ENCODE measurements at places on chromosomes 5 and 9.

- no peak for DNase-seq
Observed at GRCh38 chr9:121714075-121714705, 62.8 kb downstream of the DAB2IP start.

GRCh38 chr9:92563116-92564100 is 27.6 kb upstream of the ECM2 start:
- DNase-seq = no peak

DNA sequence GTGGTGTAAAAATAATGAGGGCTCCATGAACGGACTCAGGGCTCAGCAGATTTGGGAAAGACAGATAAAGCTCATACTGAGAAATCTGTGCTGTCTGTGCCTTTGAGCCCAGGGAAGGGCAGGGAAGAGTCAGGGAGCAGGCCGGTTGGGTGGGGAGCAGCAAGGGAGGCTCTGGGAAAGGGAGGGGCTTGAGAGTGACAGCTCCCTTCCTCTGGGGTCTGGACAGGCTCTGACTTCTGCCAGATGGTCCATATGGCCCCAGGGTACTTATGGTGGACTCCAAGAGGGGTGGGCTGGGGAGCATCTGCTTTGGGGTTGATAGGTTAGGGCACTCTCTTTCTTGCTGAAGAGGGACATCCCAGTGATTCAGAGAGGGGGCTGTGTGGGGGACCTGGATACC is 2.1 kb downstream of the NPR2 start:
- DNase-seq = no peak

- DNase-seq = peak; percentile 48
Observed at GRCh38 chr9:95508968-95509850, 7.6 kb downstream of the PTCH1 start.

DNA sequence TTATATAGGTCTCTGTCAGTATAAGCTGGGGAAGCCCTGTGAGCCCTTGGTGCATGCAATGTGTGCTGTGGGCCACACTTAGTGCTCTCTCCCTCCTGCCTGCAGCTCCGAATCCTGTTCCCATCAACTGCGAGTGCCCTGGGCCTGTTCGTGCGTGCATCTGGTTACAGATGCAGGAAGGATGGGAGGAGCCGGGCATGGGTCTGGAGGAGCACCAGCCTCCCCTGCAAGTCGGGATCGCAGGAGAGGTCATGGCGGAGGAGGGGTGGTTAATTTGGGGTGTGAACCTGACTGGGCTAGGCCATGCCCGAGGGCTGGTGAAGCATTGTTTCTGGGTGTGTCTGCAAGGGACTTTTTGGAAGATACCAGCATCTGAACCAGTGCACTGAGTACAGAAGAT is 274.6 kb upstream of the IRX4 start:
- DNase-seq = no peak

GRCh38 chr9:121841771-121842611 is 190.6 kb downstream of the DAB2IP start:
- no peak for DNase-seq

GRCh38 chr9:1960342-1961042 is 54.7 kb upstream of the SMARCA2 start:
- DNase-seq = no peak

DNA sequence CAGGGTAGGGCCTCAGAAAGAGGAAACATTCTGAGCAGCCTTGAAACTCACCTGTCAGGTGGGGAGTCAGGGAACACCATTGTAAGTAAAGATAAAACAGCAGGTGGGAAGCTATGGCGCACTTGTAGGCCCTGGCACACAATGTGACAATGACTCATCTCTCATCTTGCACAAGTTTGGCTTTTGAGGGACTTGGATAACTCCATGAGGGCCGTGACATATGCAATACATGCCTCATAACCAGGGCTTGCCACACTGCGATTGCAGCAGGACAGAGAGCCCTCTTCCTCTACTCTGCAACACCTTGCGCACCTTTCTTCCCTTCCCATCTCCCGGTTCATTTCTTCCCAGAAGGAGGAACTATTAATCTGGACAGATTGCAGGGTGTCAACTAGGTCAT is 144.9 kb downstream of the CEP120 start:
- DNase-seq = no peak

- DNase-seq = no peak
Observed at GRCh38 chr5:43386960-43387362, 25.2 kb downstream of the CCL28 start.

DNA sequence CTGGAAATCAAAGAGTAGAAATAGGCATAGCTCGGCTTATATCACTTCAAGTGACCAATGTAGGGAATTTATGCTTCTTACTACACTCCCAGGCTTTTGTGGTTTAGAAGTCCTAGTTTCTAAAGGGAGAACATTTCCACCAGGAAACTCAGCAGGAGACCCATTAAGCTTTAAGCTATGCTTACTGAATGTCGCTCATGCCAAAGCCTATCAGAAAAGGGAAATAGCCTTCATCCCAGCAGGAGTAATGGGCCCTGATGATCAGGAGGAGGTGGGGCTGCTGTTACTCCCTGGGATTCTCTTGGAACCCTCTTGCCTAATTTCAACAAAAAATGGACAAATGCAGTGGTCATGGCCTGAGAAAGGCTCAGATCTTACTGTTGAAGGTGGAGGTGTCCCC is 54.5 kb upstream of the SEMA6A start:
- no peak for DNase-seq

DNA sequence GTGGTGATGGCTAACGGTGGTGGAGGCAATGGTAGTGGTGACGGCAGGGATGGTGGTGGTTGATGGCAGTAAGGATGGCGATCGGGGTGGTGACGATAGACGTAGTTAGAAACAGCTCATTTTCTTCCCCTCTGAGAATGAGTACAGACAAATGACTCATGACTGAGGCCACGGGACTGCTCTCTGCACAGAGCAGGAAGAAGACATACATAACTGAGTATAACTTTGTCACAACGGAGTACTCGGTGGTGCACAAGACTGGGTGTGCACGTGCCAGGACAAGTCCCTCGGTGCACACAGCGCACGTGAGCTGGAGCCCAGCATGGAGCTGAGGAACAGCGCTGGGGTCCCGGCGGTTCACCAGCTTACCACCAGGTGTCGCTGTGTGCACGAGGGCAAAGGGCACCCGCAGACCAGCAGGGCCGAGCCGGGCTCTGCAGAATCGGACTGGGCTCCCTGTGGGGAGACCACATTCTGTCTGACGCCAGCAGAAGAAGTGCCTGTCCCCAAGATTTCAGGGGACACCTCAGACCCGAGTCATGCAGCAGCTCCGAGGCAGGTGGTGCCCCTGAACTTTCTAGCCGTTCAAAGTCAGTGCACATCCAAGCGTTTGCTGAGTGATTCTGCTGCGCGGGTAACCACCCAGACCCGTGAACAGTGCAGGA is 188.6 kb downstream of the FSTL4 start:
- DNase-seq = peak; percentile 29

DNA sequence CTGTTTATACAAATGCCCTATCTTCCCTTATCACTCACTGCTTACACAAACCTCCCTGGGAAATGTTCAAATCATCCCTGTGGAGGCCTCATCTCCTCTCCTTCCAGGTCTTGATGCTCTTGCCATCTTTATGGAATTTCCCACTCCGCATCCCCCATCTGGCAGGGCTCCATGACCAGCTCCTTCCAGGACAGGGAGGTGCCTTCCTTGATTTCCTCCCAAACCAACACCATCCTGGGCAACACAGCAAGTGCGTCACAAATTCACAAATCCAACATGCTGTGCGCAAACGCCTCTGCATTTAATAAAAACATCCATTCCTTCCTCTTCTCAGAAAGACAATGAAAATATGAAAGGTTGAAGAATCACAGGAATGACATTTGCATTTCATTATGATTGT is 51.7 kb downstream of the EPB41L4A start:
- DNase-seq = no peak

GRCh38 chr9:107630156-107630555 is 140.6 kb upstream of the KLF4 start:
- no peak for DNase-seq

DNA sequence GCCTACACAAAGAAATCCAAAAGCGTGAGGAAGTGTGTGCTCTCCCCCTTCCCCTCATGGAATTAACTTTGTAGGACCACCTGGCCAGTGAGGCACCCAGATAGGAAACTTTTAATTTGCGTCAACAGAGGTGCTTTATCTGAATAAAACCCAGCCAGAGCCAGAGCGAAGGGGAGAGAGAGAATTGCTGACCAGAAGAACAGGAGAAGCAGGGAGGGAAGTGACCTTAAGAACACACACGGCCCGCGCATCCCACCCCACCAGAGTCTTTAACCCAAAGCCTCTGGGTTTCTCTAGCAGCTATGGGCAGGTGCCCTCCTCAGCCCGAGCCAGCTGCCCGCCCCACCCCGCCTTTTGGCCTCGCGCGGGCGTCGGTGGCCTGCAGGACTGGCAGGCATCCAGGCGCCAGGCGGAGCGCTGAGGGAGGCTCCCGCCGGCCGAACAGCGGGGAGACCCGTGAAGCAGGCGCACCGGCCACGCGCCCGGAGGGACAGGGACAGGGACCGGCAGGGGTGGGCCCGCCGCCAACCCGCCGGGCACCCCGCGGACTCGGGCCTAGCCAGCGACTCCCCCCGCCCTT is 580 bp downstream of the ERAP1 start:
- DNase-seq = no peak

- no peak for DNase-seq
Observed at GRCh38 chr9:93660352-93661046, 84.1 kb downstream of the PHF2 start.

DNA sequence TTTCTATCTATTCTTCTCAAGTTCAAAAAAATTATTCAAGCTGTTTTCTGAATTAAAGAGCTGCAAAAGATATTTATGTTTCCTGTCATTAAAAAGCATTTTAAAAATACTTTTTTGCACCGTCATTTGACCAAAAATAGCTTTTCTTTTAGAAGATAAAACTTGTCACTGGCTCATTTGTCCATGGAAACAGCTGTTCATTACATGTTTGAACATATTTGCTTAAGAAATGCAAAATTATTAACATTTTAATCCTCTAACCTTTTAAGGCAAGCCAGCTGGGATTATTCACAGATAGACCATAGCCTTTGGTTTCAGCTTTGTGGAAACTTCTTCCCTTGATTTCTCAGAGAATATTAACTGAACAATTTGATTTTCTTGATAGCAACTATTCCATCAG is 393.9 kb downstream of the TUSC1 start:
- no peak for DNase-seq

GRCh38 chr9:126934441-126934840 is 19.9 kb downstream of the RALGPS1 start:
- no peak for DNase-seq

- DNase-seq = no peak
Observed at GRCh38 chr5:141373673-141374317, at the start of gene PCDHGA6. TSS of gene PCDHGA6 (plus strand) at chr5:141373891. CDS start at chr5:141374084, 193 bp downstream.

GRCh38 chr9:99628849-99629620 is 192.7 kb upstream of the NR4A3 start:
- no peak for DNase-seq

DNA sequence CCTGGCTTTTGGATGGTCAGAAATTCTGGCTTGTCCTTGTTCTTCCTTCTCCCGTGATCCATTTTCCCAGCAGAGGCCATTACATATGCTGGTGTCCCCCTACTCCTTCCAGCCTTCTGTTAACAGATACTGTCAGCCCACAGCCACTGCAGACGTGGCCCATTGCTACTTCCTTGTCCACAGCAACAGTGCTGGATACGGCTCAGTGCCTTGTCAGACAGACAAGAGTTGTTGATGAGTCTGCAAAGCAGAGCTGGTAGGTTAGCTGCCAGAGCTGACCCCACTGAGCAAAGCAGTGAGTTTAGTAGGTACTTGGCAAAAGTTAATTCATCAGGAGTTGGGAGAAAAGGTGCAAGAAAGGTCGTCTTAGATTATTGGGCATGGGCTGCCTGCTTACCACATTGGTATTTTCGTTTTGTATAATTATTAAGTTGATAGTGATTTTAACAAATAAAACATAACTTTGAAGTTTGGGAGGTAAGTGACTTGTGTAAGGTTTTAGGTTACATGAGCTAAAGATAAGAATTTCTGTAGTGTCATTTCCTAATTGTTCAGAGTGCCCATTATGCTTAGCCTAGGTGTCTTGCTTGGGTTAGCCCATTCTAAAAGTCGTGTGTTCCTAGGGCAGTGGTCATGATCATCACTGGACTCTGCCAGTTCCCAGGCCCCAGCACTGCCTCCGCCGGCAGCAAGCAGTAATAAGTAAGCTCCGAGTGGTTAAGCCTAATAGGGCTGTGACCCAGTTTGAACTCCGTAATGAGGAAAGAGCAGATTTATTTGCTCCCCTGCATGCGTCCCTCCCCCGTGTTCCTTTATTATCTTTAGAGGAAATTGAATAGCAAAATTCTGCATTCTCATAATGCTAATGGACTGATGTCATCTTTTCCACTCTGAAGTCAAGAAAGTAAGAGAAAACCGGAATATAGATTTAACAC is 292.0 kb downstream of the FANCC start:
- DNase-seq = no peak

GRCh38 chr9:92308893-92309292 is 15.4 kb upstream of the IARS1 start:
- DNase-seq = no peak

DNA sequence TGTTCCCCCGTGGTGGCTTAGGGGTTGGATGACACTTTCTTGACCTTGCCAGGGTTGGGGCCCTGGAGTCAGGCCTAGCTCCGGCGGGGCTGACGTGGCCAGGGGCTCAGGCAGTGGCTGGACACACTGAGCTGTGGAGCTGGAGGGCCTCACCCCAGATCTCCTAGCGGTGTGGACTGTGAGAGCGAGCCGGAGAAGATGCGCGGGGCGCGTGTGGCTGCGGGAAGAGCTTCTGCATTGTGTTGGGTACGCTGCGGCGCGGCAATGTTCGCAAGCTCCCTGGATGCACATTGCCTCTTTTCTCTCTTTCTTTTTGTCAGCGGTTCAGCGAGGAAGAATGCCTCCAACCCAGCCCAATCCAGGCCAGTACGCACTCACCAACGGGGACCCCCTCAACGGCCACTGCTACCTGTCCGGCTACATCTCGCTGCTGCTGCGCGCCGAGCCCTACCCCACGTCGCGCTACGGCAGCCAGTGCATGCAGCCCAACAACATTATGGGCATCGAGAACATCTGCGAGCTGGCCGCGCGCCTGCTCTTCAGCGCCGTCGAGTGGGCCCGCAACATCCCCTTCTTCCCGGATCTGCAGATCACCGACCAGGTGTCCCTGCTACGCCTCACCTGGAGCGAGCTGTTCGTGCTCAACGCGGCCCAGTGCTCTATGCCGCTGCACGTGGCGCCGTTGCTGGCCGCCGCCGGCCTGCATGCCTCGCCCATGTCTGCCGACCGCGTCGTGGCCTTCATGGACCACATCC is 4.8 kb downstream of the NR2F1 start:
- no peak for DNase-seq

GRCh38 chr9:32581512-32582143 is 8.7 kb upstream of the NDUFB6 start:
- DNase-seq = no peak

DNA sequence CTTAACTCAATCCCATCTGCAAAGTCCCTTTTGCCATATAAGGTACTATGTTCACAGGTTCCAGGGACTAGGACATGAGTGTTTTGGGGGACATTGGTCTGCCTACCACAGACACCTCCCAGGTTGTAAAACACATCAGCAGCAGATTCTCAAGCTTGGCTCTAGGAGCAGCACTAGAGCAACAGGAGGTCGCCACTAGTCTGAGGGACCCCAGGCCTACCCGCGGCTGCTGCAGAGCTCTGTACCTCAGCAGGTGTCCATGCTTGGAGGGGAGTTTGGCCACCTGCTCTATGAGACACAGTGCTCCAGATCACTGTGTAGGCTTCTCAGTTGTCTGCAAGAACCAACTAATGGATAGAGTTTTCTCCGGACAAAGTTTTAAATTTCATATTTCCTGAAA is 262.2 kb upstream of the ARRDC3 start:
- DNase-seq = no peak

- no peak for DNase-seq
Observed at GRCh38 chr9:133572821-133573361, 36.3 kb downstream of the FAM163B start.

GRCh38 chr5:177982072-177982727 is 13.8 kb downstream of the PROP1 start:
- DNase-seq = no peak
